H4 (cell line): ENCODE measurements at places on chromosomes 7 and 10. TPM values are rescaled to one million over a fixed set of nuclear protein-coding genes. Genes with fewer than 3 reads are reported as not detected.

DNA sequence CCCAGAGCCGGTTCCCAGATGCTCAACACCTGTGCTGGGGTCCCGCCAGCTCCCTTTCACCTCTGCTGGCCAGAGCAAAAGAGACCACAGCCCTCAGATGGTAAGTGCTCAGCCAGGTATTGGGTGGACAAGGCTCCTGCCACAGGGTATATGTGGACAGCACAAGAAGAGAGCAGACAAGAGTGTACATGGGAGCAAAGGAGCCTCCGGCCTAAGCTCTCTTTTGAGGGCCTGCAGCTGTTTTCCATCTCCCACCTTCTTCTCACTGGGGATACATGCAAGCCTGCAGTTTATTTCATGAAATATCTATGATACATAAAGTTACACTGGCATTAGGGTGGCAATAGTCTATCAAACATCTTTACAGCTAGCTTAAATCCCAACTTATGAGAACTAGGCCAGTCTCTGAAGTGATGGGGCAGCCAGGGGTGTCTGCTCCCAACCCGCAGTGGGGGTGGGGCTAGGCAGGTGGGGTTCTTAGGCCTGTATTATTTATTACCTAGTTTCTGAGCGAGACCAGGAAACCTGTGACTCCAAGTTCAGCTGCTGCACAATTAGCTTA, 50.4 kb upstream of the DDC start:
- no peak for DNase-seq

DNA sequence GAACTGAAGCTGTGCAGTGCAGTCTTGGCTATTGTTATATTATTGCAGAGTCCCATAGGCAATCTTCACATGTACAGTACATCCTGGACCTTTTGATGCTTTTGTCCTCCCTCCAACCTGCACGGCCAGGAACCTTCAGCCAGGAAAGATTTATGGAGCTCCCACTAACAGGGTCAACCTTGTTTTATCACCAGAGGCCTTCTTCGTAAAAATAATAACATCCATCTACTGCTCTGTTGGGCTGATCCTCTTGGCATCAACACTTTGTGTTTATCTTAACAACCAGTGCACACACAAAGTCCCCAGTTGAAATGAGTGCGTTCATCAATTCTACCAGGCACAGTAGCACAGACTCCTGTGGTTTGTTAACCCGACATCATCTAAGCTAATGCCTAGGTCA, 72.4 kb downstream of the AGMO start:
- no peak for DNase-seq

KNDC1 gene
- 0.39 and 1.6 TPM in 2 replicates for total RNA-seq

NKX2-3 gene
- total RNA-seq, result not detected in 2 replicates

DNA sequence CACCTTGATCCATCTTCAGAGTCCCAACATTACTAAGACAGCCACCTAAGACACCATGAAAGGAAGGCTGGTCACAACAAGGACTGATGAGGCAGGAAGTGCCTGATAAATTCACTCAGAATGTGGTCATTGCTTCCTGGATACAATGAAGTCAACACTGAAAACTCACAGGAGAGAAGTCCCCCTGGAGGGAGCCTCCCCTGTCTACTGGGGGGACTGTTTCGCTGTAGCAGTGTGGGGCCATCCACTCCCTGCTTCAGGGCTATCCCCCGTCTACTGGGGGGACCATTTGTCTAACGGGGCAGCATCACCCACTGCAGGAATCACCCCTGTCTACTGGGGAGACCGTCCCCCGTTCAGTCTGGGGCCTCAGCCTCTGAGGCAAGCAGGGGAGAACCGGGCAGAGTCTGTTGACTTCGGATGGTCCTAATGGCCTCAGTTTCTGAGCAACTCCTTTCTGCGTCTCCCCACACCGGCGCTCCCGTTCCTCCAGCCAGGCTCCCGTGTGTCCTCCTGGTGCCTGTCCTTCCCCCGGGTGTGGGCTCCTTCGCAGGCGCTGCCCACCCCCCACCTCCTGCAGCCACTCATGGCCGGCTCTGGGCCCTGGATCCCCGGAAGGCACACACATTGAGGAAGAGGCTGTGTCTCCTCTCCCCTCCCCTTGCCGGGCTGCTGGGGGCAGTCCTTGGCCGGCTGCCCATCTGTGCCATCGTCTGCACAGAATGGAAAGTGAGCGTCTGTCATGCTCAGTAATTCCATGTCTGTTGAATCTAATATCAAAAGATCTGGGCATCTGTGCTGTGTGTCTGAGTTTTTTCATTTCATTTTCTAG, 59.9 kb upstream of the DNAJB6 start:
- no peak for DNase-seq

ADAP1 gene
- 0.82 and 1.4 TPM in 2 replicates for total RNA-seq

- DNase-seq, result no peak
Measured at GRCh38 chr10:11294831-11295450, 277.3 kb downstream of the CELF2 start.
